Right renal pelvis (tissue), 4 donors: ENCODE measurements at places on chromosomes 11 and 22. TPM values are rescaled to one million over a fixed set of nuclear protein-coding genes. Genes with fewer than 3 reads are reported as not detected.

DNA sequence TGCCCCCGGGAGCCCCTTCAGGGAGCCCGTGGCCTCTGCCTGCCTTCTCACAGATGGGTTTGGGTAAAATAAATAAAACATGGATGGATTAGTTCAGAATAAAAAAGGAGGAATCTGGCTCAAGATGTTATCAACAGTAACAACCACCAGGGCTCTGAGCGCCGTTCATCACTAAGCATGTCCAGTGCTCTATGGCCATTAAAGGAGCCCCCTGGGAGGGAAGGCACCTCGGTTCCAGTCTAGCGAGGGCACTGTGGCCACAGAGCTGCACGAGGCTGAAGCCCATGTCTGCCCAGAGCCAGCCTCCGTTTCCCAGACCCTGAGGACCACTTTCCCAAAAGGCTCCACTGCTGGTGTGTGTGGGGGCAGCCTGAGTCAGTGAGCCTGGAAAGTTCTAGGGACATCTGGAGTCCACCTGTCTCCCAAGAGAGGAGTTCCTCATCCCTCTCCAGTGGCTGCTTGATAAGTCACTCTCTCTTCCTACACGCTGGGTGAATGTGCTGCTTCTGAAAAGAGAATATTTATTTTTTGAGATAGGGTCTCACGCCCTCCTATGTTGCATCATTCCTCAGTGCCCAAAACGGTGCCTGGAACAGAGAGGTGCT is 614.6 kb downstream of the TBC1D22A start:
- no peak for DNase-seq

- no peak for DNase-seq
These were observed 6.7 kb downstream of the JOSD1 start for GRCh38 chr22:38694049-38694448.

The SOX6 gene
- polyA plus RNA-seq: 18.4 TPM

- DNase-seq: no peak
These were observed 268.6 kb downstream of the TMEM135 start for GRCh38 chr11:87306262-87306851.

GRCh38 chr11:3120071-3120792 is 44.9 kb downstream of the OSBPL5 start:
- no peak for DNase-seq

The MMP13 gene
- 0.04 TPM for polyA plus RNA-seq

DNA sequence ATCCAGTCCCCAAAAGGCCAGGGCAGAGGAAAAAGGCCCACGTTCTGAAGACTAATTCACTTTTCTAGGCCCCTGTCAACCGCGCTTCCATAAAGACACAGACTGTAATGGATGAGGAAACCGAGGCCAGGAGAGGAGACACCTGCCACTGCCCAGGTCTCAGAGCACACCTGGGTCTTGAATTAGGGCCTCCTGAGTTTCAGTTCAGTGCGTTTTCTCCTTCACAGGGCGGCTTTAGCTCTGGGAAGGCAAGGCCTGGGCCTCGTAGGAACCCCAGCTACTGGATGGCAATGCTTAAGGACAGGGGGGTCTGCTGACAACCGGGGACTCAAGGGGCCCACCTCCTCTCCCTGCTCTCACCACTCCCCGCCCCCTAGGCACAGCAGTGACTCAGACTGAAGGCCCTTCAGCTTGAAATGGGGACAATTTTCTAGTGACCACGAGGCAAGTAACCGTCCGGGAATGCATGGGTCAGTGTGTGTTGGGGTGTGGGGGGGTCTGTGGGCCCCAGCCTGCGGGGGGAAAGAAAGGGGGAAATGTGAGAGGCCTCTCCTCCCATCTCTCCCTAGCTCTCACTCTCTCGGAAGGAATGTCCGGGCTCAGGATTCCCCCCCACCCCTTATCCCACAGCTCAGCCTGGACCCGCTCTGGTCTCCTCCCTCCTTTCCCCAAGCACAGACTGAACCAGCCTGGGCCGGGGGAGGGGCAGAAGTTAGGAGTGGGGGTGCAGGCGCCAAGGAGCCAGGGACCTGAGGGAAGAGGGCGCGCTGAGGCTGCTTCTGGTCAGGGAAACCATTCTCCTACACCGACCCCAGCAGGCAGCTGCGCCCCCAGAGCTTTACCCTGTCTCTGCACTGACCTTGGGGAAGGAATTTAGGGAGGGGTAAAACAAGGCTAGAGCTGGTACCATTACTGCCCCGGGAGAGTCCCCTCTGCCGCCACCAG is 17.2 kb downstream of the CREB3L1 start:
- DNase-seq: no peak

The SMIM35 gene
- polyA plus RNA-seq: 0.18 TPM

DNA sequence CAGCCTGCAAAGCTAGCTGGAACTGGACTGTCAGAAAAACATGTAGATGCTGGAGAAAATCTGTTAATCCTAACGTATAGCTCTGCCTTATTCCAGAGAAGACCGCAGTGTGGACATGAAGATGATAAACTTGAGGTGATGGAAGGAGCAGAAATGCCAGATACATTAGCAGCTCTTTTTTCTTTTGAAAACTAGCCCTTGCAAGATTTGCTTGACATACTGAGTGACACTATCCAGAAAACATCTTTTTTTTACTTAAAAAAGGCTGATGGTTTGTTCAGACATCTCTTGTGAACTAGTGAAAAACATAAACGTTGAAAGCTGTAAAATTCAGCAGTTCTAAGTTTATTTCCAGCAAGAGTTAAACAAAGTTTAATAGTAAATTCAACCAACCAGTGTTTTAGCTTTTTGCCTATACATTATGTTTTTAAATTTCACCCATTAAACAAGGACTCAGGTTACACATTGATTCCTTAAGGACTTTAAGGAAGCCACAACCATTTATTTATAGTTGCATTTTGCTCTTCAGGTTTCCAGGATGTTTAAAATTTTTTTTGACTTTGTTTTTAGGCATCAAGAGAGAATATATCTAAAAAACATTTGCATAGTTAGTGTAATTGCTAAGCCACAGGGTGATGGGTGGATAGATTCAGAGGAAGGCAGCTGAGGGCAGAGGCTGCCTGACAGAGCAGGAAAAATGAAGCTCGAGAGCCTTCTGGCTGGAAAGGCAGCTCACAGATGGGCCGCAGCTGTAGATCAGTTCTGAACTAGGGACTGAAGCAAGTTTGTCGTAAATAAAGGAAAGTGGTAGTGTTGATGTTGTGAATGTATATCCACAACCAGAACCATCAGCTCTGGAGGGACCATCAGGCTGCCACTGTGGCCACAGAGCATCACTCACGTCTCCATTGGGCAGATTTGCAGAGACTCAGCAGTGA is 9.5 kb downstream of the SNAP29 start:
- no peak for DNase-seq

DNA sequence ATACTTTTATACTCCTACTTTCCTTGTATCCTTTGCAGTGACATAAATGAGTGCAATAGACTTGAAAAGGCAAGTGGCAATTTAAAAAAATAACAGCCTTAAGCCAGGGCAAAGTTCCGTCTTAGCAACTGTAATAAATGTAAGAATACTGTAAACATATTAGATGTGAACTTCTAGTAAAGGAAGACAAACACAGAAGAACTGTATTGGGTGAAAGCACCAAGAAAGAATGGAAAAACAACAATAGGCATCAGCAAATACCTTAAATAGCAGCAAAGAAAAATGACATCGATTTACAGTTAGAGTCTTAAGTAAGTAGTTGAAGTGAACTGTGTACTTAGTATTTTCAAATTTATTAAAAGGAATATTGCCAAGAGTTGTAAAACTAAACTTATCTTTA is 75.5 kb upstream of the TP53AIP1 start:
- no peak for DNase-seq

The VPREB1 gene
- polyA plus RNA-seq: 0.44 TPM

- no peak for DNase-seq
These were observed 13.0 kb downstream of the OAF start for GRCh38 chr11:120223793-120224192.

The TM7SF2 gene
- 85.2 TPM for polyA plus RNA-seq

The BLID gene
- polyA plus RNA-seq: not detected

GRCh38 chr11:118635237-118635591 is 27.8 kb downstream of the PHLDB1 start:
- no peak for DNase-seq

DNA sequence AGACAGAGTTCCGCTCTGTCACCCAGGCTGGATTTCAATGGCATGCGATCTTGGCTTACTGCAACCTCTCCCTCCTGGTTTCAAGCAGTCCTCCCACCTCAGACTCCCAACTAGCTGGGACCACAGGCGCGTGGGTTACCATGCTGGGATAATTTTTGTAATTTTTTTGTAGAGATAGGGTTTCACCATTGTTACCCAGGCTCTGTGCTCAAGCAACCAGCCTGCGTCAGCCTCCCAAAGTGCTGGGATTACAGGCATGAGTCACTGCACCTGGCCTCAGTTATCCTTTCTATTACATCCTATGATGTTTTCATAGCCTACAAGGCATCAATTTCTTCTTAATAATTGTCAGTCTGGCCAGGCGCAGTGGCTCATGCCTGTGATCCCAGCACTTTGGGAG is 36.5 kb downstream of the LRRC74B start:
- no peak for DNase-seq

GRCh38 chr11:109668973-109669634 is 247.1 kb downstream of the C11orf87 start:
- DNase-seq: no peak

The CSNK2A3 gene
- 1.4 TPM for polyA plus RNA-seq

The IL18 gene
- 6.3 TPM for polyA plus RNA-seq
